ENCODE measurements at places on chromosomes 11 and 22.

DNA sequence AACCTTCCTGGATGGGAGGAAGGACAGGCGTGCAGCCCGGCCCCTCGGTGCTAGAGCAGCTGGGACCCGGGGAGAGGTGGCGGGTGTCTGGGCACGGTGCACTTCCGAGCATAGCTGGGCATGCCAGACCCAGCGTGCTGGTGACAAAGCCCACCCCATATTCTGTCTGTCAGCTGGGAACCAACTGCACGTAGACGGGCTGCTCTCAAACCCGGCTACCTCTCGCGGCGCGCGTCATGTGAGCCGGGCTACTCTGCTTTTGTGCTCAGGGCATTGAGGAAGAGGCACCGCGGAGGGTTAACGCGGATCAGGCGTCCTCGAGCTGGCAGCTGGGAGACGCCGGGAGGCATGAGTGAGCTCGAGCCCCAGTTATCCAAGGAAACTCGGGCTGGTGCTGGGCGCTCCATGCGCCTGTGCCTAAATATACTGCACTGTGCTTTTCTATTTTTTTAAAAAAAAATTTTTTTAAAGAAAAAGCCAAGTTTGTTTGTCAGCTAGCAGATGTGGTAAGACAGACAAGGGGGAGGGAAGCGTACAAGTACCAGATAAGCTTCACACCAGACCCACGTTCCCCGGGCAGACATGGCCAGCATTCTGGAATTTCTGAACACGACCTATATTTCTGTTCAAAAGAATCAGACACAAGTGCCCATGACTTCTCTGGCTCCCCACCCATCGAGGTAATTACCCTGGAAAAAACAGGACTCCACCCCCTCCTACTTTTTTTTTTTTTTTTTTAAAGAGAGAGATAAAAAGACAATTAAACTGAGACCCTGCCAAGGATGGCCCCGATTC is 425.6 kb downstream of the SHANK2 start:
- DNase-seq = peak; percentile 6

- no peak for DNase-seq
Measured at GRCh38 chr11:110827276-110827675, 115.0 kb upstream of the ARHGAP20 start.

GRCh38 chr11:11661326-11662040 is 39.7 kb upstream of the GALNT18 start:
- DNase-seq = no peak

DNA sequence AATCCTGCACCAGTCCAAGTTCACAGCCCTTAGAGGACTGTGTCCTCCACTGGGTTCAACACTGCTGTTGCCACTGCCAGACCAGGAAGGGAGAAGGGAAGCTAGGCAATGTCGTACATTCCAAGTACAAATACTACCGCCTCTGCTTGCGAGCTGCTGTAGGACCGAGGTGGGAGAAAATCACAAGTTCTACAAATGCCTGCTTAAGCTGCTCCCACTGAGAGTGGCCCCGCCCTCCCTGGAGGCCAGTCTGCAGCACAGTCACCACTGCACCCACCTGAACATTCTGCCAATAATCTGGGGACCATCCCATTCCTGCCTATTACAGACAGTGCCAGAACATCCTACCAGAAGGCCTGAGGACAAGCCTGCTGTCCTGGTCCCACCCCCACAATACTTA is 707.5 kb upstream of the ANO5 start:
- no peak for DNase-seq

DNA sequence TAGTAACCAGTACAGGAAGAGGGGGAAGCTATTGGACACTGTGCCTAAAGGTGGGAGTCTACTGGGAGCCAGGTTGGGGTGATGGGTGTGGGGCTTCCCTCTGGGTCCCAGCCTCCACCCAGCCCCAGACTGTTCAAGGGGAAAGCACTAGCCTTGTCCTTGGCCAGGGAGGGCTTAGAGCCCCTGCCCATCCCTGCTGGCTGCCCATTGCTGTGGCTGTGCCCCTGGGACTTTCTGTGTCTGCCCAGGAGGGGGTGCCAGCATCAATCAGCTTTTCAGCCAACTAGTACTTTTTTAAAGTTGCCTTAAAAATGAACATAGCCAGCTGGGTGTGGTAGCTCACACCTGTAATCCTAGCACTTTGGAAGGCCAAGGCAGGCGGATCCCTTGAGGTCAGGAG is 19.9 kb downstream of the INCENP start:
- DNase-seq = no peak

GRCh38 chr11:57458410-57459163 is 1.7 kb upstream of the RTN4RL2 start:
- DNase-seq = peak; percentile 79

- DNase-seq = no peak
Measured at GRCh38 chr11:120928627-120929026, 95.3 kb upstream of the TBCEL start.

GRCh38 chr11:10233581-10233980 is 60.4 kb downstream of the SBF2 start:
- DNase-seq = peak; percentile 11

- no peak for DNase-seq
Measured at GRCh38 chr11:71282581-71283351, 30.4 kb upstream of the SHANK2 start.

DNA sequence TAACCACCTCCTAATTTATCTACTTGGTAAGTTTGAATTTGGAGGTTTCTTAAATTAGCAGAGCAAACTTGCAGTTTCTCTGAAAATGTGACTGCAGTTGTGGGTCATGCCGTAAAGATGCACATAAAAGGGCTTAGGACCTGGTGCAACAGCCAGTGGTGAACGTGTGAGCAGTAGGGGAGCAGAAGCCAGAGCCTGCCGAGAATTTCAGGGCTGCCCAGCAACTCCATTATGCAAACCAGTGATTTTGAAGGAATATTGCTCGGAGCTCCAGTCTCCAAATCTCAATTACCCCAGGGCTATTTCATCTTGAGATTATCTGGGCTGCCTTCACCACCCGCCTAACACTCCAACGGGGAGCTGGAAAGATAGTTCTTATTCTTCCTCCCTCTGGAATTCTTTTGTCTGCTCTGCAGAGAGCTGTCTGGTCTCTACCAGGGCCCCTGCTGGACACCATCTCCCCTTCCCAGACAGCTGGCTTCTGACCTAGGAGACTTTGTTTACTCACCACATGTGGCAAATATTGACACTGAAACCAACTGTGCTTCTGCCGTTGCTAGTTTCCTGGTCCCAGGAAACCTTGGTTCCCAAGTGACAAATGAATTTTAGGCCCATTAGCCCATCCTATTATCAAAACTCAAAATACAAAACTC is 93.9 kb downstream of the DSCAML1 start:
- no peak for DNase-seq

GRCh38 chr11:46026606-46027293 is 94.5 kb downstream of the PHF21A start:
- no peak for DNase-seq

DNA sequence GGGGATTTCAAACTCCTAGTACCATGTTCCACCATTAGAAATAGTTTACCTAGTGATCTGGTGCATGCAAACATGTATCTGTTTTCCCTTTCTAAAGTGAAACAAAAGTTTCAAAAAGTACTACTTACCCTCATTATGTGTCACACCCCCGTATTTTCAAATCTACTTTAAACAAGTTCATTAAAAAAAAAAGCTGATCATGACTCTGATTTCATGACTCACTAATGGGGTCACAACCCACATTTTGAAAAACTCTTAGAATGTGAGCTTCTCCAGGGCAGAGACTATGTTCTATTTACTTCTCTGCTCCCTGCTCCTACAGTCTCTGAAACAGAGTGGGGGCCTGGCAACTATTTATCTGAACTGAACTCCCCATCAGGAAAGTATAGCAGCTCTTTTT is 18.2 kb downstream of the CHRM1 start:
- DNase-seq = no peak

GRCh38 chr11:59078435-59078834 is 7.7 kb upstream of the GLYATL1B start:
- no peak for DNase-seq

GRCh38 chr11:64253481-64253880 is 2.2 kb downstream of the PLCB3 start:
- DNase-seq = peak; percentile 58

GRCh38 chr11:115500547-115501501 is 3.4 kb downstream of the CADM1 start:
- no peak for DNase-seq

GRCh38 chr11:132665205-132665604 is 867.1 kb downstream of the OPCML start:
- DNase-seq = no peak

- no peak for DNase-seq
Measured at GRCh38 chr22:18056807-18057474, 20.8 kb upstream of the PEX26 start.

DNA sequence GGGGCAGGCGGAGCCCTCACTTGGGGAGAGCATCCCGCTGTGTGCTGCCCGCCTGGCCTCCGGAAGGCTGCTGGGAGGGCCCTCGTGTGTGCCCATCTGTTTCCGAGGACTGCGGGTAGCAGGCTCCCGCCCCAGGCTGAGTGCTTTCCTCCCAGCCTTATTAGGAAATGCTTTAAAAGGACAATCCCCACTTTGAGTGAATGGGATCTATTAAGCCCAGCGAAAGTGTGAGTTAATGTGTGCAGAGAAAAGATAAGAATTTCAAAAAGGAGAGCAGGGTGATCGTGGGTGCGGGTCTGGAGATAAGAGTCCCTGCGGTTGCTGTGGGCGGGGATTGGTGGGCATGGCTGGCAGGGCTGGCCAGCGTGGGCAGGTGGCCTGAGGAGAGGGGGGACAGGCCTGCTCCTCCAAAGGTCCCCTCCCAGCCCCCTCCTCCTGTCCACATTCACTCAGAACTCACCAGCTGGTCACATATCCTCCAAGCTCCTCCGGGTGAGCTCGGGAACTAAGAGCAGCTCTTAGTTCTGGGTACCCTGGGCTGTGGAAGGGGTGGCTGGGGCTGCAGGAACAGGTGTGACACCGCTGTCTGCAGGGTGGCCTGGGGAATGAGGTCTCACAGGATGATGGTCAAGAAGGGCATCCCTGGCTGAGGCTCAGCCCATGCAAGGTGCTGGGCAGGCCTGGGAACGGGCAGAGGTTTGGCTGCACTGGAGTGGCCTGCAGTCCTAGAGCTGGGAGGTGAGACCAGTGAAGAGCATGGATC is 1260.3 kb downstream of the BRD1 start:
- DNase-seq = peak; percentile 90

DNA sequence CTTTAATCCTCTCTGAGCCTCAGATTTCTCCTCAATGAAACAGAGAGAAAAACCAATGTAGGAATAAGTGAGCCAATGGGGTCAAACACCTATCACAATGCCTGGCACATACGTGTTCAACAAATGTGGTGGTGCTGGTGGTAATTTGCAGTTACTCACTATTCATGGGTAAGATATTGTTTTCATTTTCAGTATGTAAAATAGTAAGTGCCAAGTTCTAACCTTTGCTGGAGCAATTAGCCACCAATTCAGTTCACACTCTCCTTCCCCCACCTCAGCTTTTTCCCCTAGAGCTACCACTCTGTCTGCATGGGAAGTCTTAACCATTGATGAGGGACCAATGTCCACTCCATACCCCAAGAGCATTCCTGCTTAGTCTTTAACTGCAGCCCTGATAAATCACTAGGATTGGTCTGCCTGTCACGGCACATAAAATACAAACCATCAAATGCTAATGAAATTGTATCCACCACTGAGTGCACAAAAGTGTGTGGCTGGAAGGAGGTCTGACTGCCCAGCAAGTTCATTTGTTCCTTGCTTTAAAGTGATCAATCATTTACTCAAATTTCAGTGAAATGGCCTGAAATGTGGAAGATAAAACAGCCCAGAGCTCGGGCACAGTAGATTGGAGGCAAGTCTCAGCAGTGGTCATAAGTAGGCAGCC is 187.4 kb upstream of the API5 start:
- DNase-seq = no peak

DNA sequence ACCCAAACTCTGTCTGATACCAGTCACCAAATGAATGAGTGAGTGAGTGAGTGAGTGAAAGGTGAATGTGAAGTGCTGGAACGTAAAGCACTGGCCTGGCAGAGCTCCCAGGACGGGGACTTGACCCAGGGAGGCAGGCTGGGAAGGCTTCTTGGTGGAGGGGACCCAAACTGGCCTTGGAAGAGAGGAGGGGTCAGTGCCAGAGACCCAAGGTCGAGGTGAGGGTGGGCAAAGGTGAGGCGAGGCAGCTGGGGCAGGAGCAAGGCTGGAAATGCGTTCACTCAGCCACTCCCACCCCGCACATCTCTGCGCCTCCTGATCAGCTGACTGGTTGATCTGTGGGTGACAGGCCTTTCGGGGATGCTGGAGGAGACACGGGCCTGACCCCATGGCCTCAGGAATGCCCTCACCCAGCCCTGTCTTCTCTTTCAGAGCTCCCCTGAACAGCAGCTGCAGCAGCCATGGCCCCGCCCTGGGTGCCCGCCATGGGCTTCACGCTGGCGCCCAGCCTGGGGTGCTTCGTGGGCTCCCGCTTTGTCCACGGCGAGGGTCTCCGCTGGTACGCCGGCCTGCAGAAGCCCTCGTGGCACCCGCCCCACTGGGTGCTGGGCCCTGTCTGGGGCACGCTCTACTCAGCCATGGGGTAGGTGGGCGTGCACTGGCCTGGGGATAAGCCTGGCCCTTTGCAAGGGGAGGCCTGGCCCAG is 7.6 kb downstream of the TSPO start:
- DNase-seq = no peak

DNA sequence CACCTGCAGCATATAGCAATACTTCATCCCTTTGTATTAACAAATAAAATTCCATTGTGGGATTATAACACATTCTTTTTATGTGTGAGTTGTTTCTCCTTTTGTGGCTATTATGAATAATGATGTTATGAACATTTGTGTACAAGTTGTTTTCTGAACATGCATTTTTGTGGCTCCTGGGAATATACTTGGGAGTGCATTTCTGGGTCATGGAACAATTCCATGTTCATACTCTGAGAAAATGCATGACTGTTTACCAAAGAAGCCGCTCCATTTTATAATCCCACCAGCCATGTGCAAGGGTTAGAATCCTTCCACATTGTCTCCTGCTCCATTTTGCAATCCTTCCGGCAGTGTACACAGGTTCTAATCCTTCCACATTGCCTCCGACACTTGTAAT is 713.8 kb downstream of the TBC1D22A start:
- no peak for DNase-seq

- no peak for DNase-seq
Measured at GRCh38 chr11:58780578-58780977, 48.8 kb upstream of the GLYAT start.

GRCh38 chr11:16799221-16799620 is 60.8 kb downstream of the C11orf58 start:
- DNase-seq = no peak

DNA sequence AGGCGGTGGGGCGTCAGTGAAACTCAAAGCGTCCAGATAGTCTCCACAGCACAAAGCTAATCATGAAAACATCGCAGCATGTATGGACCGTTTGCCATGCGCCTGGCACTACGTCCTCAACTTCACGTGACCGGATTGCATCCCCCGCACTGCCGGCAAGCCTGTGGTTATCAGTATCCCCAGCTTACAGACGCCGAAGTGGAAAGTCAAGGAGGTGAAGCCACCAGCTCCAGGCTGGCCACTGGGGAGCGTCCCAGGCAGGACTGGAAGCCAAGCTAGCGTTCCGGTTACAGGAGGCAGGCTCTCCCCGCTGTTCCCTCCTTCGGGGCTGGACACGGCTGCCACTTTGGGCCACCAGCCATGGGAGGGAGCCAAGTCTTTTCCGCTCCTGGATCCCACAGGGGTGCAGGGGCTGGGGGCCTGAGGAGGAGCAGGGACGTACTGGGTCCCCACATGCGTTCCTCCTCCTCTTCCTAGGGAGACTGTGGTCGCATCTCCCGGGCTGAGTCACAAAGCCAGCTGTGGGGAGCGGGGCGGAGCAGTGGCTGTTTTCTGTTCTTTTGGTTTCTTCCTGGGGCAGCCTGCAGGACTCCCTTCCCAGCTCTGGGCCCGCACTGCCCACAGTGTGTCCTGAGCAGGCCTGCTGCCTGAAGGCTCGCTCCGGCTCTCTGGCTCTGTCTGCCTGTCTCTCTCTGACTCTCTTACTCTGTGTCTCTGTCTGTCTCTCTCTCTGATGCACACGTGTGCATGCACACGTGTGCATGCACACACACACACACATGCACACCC is 4.3 kb upstream of the OSBPL5 start:
- DNase-seq = peak; percentile 94
